ENCODE measurements at places on chromosomes 7 and 10.

- H3K4me3 ChIP-seq, result peak overlapping the region; percentile 82
- no peaks in the 10 kb centered on the region for H3K27me3 ChIP-seq
- H3K27ac ChIP-seq, result peak overlapping the region; percentile 86
- no peak for DNase-seq
- no peaks in the 10 kb centered on the region for H3K36me3 ChIP-seq
These were observed 674 bp upstream of the FRA10AC1 start for GRCh38 chr10:93703066-93703465.

DNA sequence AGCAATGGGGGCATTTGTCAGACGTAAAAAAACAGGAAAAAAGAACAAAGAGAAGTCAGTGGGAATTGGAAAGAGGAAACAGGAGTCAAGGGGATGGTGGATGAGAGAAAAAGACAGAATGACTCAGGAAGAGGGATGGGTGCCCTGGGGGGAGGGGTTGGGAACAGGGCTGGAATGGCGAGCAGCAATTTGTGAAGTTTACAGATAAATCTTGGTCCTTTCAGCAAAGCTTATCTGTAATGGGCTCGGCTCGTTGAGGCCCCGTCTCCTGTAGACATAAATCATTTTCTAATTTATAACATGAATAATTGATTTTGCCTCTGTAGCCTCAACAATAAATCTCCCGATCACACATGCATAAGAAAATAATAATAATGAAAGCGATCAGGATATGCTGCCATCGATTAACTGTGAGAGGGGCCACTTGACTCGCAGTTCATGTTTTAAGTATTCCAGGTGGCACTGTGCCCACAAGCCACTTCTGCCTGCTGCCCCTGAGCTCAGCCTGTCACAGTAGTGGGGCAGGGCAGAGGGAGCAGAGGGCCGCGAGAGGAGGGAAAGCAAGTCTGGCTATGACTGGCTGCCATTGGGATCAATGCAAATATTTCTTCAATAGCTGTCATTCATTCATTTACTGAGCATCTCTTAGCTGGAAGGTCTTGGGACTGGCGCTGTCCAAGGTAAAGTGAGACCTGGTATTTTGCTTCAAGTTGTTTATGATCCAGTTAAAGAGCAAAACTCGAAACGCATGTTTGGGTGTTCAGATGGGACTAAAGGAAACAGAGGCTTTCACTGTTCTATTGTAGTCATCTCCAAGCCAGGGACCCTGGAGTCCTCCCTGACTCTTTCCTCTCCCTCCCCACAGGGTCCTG lies 47.4 kb upstream of the R3HCC1L start:
- no peaks in the 10 kb centered on the region for H3K4me1 ChIP-seq
- H3K36me3 ChIP-seq, result no peaks in the 10 kb centered on the region
- H3K27ac ChIP-seq, result no peak overlapping the region
- no peak overlapping the region for H3K4me3 ChIP-seq

- no peaks in the 10 kb centered on the region for H3K27me3 ChIP-seq
- no peak for DNase-seq
- no peaks in the 10 kb centered on the region for H3K4me1 ChIP-seq
- no peaks in the 10 kb centered on the region for H3K36me3 ChIP-seq
- H3K27ac ChIP-seq, result no peak overlapping the region
- H3K4me3 ChIP-seq, result no peak overlapping the region
These were observed 94.3 kb downstream of the ZEB1 start for GRCh38 chr10:31413325-31413724.

GRCh38 chr7:6278749-6279310 lies 6.4 kb upstream of the CYTH3 start:
- DNase-seq, result no peak
- H3K4me1 ChIP-seq, result peaks cover 9% of the 10 kb centered on the region
- H3K4me3 ChIP-seq, result no peak overlapping the region
- no peaks in the 10 kb centered on the region for H3K27me3 ChIP-seq
- no peaks in the 10 kb centered on the region for H3K36me3 ChIP-seq

GRCh38 chr10:58511765-58512490 lies 744 bp upstream of the BICC1 start:
- peak; percentile 19 for DNase-seq
- no peaks in the 10 kb centered on the region for H3K36me3 ChIP-seq
- H3K4me3 ChIP-seq, result peak overlapping the region; percentile 69
- peak overlapping the region; percentile 33 for H3K27ac ChIP-seq

- peaks cover 8% of the 10 kb centered on the region for H3K4me1 ChIP-seq
- no peaks in the 10 kb centered on the region for H3K27me3 ChIP-seq
- peak overlapping the region; percentile 81 for H3K27ac ChIP-seq
- no peaks in the 10 kb centered on the region for H3K36me3 ChIP-seq
- no peak overlapping the region for H3K4me3 ChIP-seq
- peak; percentile 16 for DNase-seq
These were observed 56.4 kb upstream of the MTPN start for GRCh38 chr7:136033413-136034031.

DNA sequence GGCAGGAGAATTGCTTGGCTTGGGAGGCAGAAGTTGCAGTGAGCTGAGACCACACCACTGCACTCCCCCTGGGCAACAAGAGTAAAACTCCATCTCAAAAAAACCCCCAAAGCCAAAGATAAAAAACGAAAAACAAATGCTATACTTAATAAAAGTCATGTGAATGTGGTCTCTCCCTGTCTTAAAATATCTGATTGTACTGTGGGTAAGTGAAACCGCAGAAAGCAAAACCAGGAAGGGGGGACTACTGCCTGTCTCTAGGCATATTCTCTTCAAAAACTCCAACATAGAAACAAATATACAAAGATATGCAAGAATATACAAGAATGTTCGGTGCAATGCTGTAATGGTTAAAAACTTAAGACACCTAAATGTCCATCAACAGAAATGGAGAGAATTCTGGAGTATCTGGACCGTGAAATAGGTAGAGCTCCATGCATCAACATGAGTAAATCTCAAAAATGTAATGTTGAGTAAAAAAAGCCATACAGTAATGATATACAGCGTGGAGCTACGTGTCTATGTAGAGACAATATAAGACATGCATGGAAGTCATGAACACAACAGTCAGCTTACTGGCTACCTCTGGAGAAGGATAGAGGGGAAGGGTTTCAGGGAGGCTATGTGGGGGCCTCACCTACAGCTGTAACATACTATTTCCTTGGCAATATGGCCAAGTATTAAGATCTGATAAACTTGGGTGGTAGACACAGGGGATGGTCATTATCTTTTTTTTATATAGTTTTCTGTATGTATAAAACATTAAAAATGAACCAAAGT lies 2.1 kb downstream of the ZNF394 start:
- peaks cover 3% of the 10 kb centered on the region for H3K4me1 ChIP-seq
- DNase-seq, result no peak
- no peak overlapping the region for H3K27ac ChIP-seq
- H3K27me3 ChIP-seq, result no peaks in the 10 kb centered on the region
- H3K4me3 ChIP-seq, result peak overlapping the region; percentile 83

DNA sequence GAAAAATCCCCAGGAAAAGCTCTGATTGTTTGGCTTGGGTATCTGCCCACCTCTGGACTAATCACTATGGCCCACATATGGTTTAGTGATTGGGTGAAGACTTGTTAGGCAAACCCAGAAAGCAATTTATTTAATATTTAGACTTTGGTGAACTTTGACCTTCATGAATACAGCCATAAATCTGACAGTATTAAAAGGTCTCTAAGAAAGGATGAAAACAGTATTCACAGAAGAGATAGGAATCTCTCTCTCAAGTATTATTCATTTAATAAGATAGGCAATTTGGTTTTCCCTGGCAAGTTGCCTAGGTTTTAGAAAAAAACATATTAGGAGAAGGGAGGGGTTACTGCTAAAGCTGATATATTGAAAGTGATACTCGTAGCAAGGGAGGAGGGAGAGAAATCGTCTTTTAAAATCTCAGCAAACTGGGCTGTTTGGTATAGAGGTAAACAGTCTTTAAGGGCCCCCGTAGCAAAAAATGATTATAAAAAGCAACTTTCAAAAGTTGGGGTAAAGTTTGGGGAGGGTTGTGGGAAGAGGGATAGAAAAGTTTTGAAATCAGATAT lies 57.1 kb downstream of the LSMEM1 start:
- no peaks in the 10 kb centered on the region for H3K36me3 ChIP-seq
- H3K27me3 ChIP-seq, result no peaks in the 10 kb centered on the region
- H3K4me3 ChIP-seq, result no peak overlapping the region
- DNase-seq, result no peak
- H3K27ac ChIP-seq, result no peak overlapping the region

- H3K27ac ChIP-seq, result no peak overlapping the region
- DNase-seq, result no peak
- no peaks in the 10 kb centered on the region for H3K4me1 ChIP-seq
These were observed 129.5 kb downstream of the SDK1 start for GRCh38 chr7:3430588-3430987.

- no peaks in the 10 kb centered on the region for H3K36me3 ChIP-seq
- no peaks in the 10 kb centered on the region for H3K27me3 ChIP-seq
- DNase-seq, result no peak
- H3K4me1 ChIP-seq, result no peaks in the 10 kb centered on the region
- no peak overlapping the region for H3K4me3 ChIP-seq
These were observed 60.9 kb downstream of the SEM1 start for GRCh38 chr7:96648784-96649183.

DNA sequence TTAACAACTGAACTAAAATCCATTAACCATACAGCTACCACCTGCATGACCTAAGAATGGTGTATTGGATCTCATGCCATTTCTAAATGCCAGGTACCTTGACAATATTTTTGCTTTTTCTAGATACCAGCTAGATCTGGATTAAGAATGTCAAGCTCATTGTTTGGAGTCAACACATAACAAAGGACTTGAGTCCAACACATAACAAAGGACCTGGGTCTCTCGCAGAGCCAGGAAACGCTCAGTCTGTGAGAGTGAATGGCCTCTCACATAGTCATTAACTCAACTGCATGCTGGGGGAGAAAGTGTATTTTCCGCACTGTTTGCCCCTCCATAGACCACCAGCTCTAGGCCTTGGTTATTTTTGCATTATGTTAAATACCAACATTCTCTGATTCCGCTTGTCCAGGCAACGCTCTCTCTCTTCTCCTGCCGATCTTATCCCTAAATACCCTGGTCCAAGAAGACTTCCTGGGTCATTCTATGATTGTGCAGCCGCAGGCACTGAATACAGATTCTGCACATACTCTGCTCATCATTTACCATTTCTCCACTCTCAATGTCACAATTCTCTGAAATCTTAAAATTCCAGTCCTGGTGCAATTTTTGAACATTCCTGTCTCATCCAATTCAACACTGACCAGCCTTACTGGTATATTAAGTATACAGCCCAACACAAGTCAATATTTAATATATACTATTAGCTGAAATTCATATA lies 31.2 kb downstream of the ITIH5 start:
- no peak overlapping the region for H3K4me3 ChIP-seq
- H3K4me1 ChIP-seq, result no peaks in the 10 kb centered on the region
- DNase-seq, result no peak
- H3K36me3 ChIP-seq, result no peaks in the 10 kb centered on the region

DNA sequence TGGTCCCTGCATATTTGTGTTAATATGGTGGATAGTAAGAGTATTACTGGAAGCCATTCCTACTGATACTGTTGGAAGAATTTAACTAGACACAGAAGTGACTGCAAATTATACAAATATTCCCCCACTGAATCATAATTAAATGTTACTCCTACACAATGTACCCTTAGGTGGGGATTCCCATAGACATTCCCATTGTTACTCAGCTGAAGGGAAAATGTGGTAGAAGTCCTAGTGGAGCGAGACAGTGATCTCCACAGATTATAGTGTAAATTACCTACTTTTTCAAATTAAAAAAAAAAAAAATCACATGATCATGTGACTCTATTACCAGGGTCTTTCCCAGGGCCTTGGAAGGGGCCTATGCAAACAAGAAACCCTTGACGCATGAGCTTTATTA lies 611.8 kb downstream of the LRMDA start:
- no peaks in the 10 kb centered on the region for H3K36me3 ChIP-seq
- H3K27ac ChIP-seq, result no peak overlapping the region
- no peaks in the 10 kb centered on the region for H3K27me3 ChIP-seq
- H3K4me1 ChIP-seq, result no peaks in the 10 kb centered on the region
- DNase-seq, result no peak

GRCh38 chr7:65338346-65338745 lies 35.3 kb upstream of the ZNF92 start:
- no peaks in the 10 kb centered on the region for H3K4me1 ChIP-seq
- H3K27ac ChIP-seq, result no peak overlapping the region
- H3K4me3 ChIP-seq, result no peak overlapping the region
- no peaks in the 10 kb centered on the region for H3K36me3 ChIP-seq
- no peak for DNase-seq
- H3K27me3 ChIP-seq, result no peaks in the 10 kb centered on the region

GRCh38 chr7:16810112-16810511 lies 5.3 kb upstream of the AGR2 start:
- H3K4me1 ChIP-seq, result peaks cover 3% of the 10 kb centered on the region
- no peak overlapping the region for H3K4me3 ChIP-seq
- no peaks in the 10 kb centered on the region for H3K36me3 ChIP-seq
- DNase-seq, result no peak
- H3K27ac ChIP-seq, result peak overlapping the region; percentile 73

GRCh38 chr10:99784016-99784726 lies 1.7 kb downstream of the ABCC2 start:
- no peaks in the 10 kb centered on the region for H3K36me3 ChIP-seq
- DNase-seq, result no peak
- H3K4me3 ChIP-seq, result no peak overlapping the region
- peak overlapping the region; percentile 52 for H3K27ac ChIP-seq
- H3K4me1 ChIP-seq, result peaks cover 18% of the 10 kb centered on the region
- no peaks in the 10 kb centered on the region for H3K27me3 ChIP-seq

- no peaks in the 10 kb centered on the region for H3K36me3 ChIP-seq
- no peaks in the 10 kb centered on the region for H3K27me3 ChIP-seq
These were observed 297.1 kb downstream of the GALNT17 start for GRCh38 chr7:71429083-71429482.

DNA sequence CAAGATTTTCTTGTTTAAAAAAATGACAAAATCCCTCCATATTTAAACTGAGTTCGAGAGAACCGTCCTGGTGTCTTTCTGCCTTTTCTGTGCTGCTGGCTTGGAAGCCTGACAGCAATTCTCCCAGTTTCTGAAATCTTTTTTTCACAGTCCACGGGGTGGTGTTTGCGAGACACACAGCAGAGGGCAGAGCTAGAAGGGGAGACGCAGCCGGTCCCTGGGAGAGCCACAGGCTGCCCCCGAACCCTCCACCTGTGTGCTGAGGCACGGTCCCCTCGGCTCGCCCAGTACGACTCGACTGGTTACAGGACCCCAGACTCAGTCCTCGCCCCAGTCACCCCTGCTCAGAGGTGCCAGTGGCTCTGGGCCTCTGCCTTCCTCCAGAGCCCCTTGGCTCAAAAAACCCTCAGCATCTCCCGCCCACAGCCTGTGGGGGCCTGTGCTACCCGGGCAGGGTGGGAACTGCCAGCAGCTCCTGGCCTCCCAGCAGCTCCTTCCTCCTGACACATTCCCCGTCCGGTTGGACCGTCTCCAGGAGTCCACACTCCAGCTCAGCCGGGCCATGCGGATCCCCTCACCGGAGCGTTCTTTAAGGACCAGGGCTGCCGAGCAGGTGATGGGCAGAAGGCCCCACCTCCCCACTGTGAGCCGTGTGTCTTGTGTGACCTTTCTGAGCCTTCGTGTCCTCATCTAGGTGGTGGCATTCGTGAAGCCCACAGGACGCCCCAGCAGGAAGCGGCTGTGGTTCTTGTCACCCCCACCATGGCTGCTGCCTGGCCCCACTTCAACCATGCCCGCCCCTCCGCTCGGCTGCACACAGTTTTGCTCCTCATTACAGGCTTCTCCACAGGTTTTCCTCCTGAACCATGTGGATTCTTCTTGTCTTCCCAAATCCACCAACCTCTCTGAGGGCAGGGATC lies 52.3 kb upstream of the EN2 start:
- H3K4me3 ChIP-seq, result no peak overlapping the region
- DNase-seq, result no peak
- H3K36me3 ChIP-seq, result no peaks in the 10 kb centered on the region
- no peak overlapping the region for H3K27ac ChIP-seq

Measured in transverse colon (tissue), 4 donors.